ENCODE measurements at places on chromosomes 11 and 22.

- peak; percentile 29 for DNase-seq
These were observed 132.8 kb upstream of the PITPNB start for GRCh38 chr22:28051787-28052356.

- no peak for DNase-seq
These were observed 226.3 kb downstream of the OPCML start for GRCh38 chr11:133306019-133306418.

DNA sequence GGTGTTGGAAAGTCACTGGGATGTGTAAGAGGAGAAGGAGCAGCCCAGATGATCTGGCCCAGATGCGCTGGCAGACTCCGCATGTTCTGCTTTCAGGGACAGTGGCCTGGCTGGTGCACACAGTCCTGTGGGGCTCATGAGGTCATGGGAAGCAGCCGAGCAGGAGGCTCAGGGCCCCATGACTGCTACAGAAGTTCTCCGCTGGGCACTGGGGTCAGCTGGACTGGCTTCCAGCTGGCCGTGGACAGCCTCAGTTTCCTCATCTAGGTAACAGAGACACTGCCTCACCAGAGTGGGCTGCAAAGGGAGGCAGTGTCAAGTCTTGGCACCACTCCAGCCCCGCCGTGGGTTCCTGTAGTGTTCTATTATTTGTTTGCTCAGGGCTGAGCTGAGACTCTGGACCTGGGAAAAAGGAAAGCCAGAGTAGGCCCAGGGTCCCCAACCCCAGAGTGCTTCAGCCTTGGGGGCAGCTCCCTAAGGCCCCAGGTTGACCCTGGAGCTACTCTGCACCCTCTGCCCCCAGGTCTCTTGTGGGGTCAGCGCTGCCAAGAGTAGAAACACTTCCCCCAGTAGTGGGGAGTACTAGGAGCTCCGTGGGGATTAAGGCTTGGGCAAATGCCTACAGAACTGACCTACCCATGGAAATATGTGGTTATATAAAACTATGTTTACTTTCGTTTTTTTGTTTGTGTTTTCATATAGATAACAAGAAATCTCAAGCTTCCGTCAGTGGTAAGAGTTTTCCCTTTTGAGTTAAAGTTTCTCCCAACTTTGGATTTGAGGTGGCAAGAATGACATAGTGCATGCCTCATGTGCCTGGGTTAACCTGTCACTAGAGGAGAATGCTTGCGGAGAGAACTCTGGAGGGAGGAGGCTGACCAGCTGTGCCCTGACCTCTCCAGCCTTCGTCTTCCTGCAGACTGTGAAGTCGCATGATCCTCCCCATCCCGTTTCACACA lies 45.3 kb downstream of the MED15 start:
- DNase-seq = no peak

GRCh38 chr11:68322052-68322430 lies 9.7 kb downstream of the LRP5 start:
- no peak for DNase-seq

- DNase-seq = no peak
These were observed 187.8 kb downstream of the CHST1 start for GRCh38 chr11:45477588-45477987.

DNA sequence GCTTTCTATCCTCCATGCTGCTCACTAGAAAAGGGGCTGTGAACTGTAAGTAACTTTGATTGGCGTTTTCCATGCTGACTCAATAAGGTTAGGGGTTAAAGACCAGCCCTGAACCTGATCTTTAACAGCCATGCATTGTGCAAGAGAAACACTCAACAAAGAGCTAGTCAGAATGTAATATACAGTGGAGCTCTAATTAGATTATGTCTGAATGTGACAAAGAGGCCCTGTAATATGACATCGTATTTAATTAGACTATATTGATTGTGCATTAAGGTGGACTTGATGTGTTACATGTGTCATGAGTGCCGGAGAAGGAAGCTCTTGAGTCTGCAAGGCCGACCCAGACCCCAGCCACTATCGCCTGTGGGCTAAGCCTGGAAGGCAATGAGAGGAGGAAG lies 70.5 kb downstream of the PKNOX2 start:
- no peak for DNase-seq

DNA sequence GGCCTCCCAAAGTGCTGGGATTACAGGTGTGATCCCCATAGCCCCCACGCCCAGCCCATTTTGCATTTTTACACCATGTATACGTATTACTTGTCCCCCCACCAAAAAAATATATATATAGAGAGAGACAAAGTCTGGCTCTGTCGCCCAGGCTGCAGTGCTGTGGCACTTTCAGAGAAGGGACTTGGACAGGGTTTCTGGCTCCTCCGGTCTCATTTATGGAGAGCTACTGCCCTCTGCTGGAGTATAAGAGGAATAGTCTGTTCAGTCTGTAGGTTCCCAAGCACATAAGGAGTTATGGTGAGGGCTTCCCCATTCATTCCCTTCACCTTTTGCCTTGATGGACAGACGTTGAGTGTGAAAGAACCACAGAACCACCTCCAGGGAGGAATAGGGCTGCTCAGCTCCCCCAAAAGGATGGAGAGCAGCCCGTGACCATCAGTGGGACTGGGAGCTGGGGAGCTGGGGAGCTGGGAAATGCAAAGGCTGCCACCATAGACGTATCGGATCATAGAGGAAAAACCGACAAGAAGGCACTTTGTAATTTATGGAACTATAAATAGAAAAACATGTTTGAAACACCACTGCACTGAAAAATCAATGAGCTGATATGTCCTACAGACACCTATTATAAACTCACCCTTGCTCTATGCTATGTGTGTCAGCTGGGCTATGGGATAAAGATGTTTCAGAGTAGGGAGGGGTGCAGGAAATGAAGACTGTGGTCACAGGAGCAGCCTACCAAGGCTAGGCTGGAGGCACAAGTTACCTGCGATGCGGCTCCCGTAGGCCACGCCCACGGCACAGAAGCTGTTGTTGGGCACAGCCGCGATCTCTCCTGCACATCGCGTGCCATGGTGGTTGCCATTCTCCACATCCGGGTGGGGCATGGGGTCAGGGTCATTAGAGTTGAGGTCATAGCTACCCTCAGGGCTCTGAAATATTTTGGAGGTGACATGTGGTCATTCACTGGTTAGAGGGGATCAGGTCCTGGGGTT lies 5.2 kb downstream of the PCSK7 start:
- peak; percentile 81 for DNase-seq

- no peak for DNase-seq
These were observed 1.8 kb downstream of the C11orf86 start for GRCh38 chr11:66976925-66977324.

DNA sequence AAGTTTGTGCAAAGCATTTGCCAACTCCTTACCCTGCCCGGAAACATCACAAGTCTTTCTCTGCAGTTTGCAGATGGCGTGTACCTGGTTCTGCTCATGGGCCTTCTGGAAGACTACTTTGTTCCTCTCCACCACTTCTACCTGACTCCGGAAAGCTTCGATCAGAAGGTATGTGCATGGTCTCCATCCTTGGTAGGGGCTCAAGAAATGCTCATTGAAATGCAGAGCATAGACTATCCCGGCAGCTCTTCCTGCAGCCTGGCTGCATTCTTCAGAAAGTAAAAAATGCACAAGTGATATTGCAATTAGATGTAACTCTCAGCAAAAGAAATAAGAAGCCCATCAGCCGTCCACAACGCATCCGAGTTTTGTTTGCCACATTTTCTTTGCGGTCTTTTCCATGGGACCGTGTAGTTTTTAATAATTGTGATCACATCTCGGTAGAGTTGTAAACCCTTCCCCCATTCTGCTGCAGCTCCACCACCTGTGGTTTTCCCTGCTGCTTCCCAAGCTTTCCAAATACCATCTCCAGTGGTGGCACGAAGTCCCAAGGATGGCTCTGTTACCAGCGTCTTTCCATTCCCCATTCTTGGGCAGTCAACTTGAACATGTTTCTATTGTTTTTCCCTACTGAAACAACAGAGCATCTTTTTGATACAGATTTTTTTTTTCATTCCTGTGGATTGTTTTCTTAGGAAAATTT lies 22.7 kb upstream of the PARVG start:
- no peak for DNase-seq
